Activated naive CD4-positive, alpha-beta T cell (primary cell): ENCODE measurements at places on chromosomes 2 and 18.

- no peak for DNase-seq
Observed at GRCh38 chr2:20211420-20211819, 13.5 kb downstream of the SDC1 start.

GRCh38 chr18:48028696-48029095, 98.2 kb upstream of the SMAD2 start:
- no peak for DNase-seq

- no peak for DNase-seq
Observed at GRCh38 chr2:38125007-38125406, 49.1 kb upstream of the CYP1B1 start.

DNA sequence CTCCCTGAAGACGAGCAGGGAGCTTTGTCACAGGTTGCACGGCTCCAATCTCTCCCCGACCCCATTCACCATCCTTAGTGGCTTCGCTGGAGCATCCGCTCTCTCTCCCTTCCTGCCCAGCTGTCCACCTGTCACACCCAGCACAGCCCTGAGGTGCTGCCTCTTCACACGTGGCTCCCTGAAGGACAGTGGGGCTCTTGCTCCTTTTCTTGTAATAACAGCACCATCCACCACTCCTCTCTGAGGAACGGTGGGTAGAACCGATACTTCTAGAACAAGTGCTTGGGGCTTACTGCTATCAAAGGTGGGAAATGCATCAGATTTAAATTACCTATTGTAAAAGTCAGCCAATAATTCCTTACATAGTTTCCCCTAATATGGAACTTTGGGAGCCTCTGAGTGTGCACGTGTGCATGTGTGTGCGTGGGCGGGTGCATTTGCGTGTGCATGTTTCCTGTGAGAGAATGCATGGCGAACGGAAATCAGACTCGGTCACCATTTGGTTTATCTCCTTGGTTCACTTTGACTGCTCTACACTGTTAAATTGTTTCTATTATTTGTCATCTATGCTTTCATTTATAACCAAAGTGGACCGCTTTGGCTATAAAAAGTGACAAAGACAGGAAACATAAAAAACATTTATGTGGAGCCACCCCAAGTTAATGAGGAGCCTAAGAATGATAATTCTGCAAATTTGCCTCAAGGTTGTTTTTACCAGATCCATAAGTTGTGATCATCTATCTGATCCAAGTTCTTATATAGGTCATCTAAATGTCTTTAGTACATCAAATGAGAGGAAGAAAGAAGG, 39.1 kb downstream of the KLHL29 start:
- DNase-seq, result no peak

DNA sequence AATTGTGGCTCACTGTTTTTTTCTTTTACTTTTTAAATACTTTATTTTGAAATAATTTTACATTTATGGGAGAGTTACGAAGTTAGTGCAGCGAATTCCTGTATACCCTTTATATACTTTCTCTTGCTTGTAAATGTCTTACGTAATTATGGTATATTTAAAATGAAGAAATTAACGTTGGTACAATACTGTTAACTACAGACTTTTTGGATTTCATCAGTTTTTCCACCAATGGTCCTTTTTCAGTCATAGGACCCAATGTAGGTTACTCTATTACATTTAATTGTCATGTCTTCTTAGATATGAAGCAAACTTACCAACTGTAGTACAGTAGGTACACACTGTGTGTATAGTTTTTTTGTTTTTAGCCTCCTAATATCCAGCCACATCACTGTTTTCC, 76.3 kb downstream of the BOLA3 start:
- no peak for DNase-seq

DNA sequence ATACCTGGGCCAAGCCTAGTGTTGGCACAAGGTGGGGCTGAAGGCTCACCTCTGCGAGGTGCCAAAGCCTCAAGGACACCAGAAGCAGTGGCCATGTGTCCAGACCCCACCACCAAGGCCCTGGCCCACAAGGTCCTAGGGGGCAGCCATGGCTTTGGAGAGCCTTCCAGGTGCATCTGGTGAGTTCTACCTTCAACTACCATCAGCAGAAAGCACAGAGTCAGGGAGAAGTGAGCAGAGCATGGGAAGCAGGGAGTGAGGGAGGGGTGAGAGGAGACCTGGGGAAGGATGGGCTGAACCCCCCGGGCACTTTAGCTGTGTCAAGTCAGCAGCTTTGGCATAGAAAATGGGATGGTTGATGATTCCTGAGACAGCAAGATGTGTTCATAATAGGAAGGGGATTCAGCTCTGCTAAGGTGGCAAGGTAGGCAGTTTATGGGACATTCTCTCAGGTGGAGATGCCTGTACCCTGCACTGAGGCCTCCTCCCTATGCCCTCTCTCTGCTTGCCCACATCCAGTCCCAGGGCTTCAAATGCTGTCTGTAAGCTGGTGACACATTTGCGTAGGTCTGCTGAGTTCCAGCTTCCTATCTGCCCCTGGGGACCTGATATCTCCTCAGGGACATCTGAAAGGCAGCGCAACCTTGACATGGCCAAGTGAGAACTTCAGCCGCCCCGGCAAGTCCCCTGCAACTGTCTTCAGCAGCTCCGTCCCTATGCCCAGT, 83.4 kb upstream of the RGPD5 start:
- no peak for DNase-seq

DNA sequence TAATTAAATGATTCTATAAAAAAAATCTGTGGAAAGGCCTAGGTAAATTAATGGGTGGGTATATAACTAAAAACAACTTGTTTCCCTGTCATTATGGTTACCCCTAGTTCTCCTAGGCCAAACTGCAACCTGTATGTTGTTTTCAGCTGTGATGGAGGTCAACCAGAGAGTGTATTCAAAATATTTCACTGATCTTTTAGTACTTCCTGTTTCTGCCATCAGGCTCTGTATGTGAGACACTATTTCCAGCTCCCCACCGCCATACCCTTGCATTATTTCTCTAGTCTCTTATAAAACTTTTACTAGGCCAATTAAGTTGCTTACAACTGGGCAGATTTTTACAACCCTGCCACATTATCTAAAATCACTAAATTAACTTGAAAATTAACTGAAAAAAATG, 21.0 kb upstream of the CDKL4 start:
- no peak for DNase-seq

DNA sequence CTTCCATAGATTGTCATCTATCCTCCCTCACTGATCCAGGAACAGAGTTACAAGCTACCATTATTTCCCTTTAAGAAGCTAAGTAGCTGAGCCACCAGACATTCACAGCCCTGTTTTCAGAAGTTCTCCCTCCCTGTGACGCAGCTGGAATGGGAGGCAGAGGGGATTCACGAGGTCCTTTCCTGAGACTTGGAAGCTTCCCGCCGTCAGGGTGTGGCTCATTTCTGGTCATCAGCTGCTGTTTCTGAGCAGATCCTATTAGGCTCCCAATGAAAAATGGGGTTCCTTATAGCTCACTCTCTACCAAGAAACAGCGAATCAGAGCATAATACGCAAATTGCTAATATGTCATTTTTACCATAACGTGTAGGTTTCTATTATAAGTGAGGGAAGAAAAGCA, 559.3 kb upstream of the ID2 start:
- DNase-seq, result no peak

GRCh38 chr2:36781907-36782720, 85.6 kb downstream of the VIT start:
- no peak for DNase-seq

DNA sequence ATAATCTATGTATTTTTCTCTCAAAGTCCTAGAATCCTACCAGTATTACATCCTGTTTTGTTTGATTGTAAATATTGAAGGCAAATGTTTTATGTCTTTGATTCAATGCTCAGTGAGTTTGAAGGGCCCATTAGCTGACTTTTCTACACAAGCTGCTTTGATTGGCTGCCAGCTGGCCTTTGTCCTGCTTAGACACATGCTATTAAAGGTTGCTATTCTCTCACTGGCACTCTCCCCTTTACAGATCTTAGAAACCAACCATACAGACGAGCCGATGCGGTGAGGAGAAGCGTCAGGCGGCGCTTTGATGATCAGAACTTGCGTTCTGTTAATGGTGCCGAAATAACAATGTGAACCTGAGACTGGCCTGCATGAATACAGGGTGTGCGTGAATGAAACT, 69.7 kb downstream of the PRPF40A start:
- DNase-seq, result no peak

DNA sequence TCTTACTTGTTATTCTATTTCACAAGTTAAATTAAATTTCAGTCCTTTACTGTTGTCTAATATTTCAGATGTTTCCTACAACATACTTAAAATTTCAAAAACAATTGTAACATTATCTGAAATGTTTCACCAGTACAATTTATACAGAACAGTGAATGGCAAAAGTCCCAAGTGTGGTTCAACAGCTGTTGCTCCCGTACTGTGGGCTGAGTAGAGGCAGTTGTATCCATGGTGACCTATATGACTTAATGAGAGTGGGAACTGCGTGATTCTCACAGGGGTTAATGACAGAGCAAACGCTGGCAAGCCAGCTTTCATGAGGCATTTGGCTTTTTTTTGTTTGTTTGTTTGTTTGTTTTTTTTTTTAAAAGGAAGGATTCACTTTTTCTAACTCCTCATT, 5.3 kb upstream of the PLCL1 start:
- no peak for DNase-seq

DNA sequence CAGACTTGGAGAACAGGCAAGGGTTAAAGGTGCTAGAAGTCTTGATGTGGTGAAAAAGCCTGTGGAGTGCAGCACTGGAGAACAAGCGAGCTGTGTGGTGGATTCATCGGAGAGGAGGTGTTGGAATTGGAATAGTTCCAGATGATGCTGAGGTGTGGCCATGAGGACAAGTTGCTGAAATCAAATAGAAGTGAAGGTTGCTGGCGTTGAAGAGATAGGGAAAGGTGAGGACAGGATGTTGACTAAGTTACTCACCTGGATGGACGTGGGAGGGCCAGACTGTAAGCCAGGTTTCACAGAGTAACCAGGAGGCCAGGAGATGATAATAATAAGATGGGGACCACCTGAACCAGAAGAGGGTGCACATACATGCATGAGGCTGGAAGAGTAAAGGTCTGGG, 173.4 kb downstream of the DIS3L2 start:
- DNase-seq, result no peak

GRCh38 chr2:152513029-152513428, 178.1 kb downstream of the FMNL2 start:
- no peak for DNase-seq

GRCh38 chr18:73684647-73685046, 463.0 kb downstream of the FBXO15 start:
- DNase-seq, result no peak

- no peak for DNase-seq
Observed at GRCh38 chr18:51660188-51660715, 462.8 kb upstream of the MEX3C start.

DNA sequence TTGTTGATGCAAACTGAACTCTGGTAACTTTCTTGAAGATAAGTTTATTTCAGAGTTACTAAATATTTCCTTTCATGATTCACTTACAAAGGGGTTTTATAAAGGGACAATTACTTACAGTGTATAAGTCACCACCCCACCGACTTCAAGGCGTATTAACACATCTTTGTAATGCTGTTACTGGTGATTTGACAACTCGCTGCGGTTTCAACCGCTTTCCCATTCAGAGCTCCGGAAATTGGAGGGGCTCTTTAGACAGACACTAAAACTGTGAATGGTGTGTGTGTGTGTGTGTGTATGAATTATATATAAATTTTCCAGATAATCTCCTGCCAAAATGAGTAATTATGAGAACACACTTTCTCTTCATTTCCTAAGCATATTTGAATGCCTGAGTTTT, 4.9 kb downstream of the TM4SF20 start:
- DNase-seq, result no peak

GRCh38 chr2:138432971-138433370, 68.6 kb upstream of the SPOPL start:
- DNase-seq, result no peak

- DNase-seq, result no peak
Observed at GRCh38 chr2:73451263-73451972, 65.8 kb downstream of the ALMS1 start.

GRCh38 chr18:25230658-25231326, 121.2 kb downstream of the ZNF521 start:
- DNase-seq, result no peak

DNA sequence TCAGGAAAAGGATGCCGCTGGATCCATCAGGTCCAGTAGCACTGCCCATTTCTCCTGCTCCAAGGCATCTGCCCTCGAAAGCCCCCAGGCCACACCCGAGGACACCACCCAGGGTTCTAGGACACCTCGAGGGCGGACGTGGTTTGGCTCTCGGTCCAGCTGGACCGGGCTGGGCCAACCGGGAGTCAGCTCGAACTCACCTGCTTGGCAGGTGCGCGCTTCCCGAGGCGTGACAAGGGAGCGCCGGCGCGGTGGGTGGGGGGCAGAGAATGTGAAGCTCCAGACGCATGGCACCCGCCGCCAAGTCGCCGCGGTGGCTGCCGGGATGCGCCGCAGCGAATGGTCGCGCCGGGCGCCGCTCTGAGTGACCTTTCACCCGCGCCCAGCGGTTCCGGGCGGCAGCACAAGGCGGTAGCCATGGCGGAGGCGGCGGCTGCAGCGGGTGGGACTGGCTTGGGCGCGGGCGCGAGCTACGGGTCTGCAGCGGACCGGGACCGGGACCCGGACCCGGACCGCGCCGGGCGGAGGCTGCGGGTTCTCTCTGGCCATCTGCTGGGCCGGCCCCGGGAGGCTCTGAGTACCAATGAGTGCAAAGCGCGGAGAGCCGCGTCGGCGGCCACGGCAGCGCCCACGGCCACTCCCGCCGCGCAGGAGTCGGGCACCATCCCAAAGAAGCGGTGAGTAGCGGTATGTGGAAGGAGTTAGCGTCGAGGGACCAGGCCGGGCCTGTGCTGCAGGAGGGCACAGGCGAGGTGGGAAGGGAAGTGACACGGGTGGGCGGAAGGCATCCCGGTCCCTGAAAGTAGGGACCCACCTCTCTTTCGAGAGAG, at the start of gene AGPS:
Gene AGPS (plus strand): TSS at position 401 of the 830 bp plus-strand sequence. CDS start 17 bp downstream, at position 418.
- DNase-seq, result peak; percentile 34

DNA sequence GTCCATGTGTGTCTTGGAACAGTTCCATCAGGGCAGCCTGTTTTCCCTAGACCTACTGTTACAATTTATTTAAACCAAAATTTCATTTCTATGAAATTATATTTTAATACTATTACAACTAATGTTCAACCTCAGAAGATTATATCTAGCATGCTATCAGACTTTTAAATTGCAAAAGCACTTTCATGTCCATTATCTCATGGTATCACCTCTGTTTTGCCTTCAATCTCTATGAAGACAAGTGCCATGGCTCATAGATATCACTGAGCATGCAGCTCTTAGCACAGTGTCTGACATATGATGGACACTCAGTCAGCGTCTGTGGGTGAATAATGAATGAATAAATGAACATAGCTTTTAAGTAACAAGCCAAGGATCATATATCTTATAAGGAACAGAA, 288.8 kb downstream of the RAD51AP2 start:
- DNase-seq, result no peak

DNA sequence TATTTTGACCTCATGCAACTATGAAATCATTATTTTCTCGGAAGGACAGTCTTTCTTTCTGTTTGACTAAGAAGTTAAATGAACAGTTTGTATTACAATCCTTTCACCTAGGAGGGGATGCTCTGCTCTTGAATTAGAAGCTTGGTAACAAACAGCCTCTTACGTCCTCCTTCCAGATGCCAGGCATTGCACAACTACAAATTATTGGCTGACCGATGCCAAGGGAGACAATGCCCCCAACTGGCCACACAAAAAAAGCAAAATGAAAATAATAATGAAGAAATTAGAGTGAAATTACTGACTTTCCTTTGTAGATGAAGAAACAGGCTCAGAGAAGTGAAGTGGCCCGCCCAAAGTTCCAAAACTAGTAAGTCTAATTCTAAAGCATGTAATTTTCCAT, 177.9 kb downstream of the CYRIA start:
- no peak for DNase-seq
